CD4-positive, alpha-beta memory T cell (primary cell): ENCODE measurements at places on chromosomes 11 and 22.
A peak's percentile ranks its signal among the peaks of the same experiment; 100 is the strongest.

DNA sequence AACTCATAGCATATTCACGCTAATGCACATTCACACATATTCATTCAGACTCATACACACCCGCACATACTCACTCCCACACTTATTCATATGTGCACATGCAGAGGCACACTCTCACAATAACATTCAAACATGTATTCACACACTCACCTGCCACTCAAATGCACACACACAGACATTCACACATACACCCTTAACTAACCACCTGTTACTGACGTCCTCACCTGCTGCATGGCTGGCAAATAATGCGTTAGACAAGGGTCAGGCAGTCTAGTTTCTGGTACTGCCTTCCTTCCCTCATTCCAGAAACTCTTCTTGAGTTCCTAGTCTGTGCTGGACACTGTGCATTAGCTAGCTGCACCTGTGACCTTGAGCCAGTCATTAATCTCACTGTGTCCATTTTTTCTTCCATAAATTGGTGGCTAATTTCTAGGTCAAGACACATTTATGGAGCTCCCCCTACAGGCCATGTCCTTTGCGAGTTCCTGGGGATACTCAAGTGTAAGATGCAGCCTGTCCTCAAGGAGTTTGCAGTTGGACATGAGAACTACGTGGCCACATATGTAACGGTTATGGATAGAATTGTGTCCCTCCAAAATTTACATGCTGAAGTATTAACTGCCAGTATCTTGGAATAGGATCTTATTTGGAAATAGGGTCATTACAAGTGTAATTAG, 34.5 kb upstream of the SEZ6L start:
- DNase-seq = no peak

DNA sequence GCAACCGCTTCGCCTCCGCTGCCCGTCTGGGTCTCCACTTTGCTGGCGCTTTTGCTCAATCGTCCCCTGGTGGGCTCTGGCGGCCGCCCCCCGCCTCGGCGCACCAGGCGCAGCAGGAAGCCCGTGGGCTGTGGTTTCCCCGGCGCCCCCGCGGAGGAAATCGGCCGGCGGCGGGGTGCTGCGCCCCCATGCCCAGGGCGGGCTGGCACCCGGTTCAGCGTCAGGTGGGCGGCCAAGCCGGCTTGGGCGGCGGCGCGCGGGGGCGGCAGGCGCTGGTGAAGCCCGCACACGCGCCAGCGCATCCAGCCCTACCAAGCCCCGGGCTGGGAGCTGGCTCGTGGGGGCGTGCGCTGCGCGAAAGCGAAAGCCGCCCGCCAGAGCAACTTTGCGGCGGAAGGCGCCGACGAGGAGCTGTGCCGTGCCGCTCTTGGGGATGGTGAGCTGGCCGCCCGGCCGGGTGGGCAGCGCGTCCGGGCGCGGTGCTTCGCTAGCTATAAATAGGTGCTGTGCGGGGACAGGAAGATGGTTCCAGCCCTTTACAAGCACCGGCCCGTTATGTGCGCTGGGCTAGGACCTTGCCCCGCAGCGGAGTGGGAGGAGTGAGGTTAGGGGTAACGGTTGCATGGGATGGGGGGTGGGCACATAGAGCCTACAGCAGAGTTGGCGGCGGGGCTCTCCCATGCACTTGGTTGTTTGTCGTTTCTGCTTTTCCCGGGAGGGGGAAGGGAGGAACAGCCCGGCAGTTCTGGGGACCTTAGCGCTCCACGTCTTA, 25.0 kb upstream of the SUSD2 start:
- peak; percentile 66 for DNase-seq

GRCh38 chr11:18700375-18700774, 1.8 kb downstream of the TMEM86A start:
- DNase-seq = no peak

DNA sequence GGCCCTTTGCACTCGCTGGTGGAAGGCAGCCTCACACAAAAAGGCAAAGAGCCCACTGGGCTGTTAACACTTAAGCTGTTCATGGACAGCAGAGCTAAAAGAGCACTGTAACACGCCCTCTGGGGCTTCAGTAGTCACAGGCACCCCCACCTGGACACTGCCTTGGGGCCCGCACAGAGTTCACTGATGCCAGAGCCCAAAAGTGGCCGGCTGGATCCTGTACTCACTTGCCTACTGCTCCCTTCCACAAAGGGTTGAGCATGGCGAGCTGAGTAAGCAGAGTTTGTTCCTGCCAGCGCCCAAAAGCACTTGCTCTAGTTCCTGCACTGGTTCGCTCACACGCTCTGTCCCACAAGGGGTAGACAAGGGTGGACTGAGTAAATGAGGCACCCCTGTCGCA, 78.8 kb downstream of the RELT start:
- no peak for DNase-seq

DNA sequence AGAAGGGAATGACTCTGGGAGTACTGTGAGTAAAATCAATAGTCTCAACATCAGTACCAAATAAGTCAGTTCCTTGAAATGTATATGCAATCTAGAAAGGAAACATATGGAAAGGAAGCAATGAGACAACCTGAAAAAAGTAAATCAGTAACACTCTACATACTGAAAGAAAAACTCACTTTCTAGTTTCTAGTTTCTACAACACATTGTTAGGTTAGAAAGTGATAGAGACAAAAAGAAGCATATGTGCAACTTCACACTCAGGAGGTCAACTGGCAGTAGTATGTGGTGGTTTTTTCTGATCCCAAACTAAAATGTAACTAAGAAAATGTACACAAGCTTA, 156.5 kb upstream of the SOX6 start:
- no peak for DNase-seq

DNA sequence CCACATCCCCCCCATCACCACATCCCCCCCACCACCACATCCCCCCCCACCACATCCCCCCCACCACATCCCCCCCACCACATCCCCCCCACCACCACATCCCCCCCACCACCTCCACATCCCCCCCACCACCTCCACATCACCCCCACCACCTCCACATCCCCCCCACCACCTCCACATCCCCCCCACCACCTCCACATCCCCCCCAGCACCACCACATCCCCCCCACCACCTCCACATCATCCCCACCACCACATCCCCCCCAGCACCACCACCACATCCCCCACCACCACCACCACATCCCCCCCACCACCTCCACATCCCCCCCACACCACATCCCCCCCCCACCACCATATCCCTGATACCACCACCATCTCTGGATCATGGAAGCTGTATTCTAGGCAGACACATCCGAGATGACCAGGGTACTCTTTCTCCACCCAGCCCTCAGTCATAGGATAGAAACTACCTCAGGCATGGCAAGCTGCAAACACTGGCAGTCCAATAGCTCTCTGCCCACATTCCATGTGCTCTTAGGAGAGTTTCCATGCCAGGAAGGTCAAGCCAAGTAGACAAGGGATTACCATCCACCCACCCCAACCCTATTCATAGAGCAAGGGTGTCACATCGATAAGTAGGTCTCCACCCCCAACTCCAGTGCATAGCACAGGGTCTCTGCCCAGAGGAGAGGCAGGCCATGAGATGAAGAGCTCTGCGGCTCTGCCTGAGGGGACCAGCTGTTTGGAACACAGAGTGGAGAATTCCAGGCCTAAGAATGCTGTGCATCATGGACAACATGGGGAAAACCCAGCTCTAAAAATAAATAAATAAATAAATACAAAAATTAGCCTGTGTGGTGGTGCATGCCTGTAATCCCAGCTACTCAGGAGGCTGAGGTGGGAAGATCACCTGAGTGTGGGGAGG, 33.0 kb upstream of the TEAD1 start:
- DNase-seq = no peak

- no peak for DNase-seq
These were observed 1.4 kb downstream of the PLXNB2 start for GRCh38 chr22:50305923-50306566.

DNA sequence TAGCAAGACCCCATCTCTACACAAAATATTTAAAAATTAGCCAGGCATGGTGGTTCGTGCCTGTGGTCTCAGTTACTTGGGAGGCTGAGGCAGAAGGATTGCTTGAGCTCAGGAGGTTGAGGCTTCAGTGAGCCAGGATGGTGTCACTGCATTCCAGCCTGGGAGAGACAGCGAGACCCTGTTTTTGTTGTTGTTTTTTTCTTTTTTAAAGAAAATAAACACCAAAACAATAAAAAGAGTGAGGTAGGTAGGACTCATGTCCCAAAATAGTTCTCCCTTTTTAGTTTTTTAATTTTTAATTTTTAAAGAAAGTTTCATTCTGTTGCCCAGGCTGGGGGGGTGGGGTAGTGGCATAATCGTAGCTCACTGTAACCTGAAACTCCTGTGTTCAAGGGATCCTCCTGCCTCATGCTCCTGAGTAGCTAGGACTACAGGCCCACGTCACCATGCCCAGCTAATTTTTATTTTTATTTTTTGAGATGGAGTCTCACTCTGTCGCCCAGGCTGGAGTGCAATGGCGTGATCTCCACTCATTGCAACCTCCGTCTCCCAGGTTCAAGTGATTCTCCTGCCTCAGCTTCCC, 25.5 kb upstream of the MALAT1 start:
- no peak for DNase-seq

- no peak for DNase-seq
These were observed 6.6 kb downstream of the SERHL2 start for GRCh38 chr22:42560381-42560780.

GRCh38 chr22:41682033-41682807, 6.4 kb downstream of the SNU13 start:
- peak; percentile 86 for DNase-seq

DNA sequence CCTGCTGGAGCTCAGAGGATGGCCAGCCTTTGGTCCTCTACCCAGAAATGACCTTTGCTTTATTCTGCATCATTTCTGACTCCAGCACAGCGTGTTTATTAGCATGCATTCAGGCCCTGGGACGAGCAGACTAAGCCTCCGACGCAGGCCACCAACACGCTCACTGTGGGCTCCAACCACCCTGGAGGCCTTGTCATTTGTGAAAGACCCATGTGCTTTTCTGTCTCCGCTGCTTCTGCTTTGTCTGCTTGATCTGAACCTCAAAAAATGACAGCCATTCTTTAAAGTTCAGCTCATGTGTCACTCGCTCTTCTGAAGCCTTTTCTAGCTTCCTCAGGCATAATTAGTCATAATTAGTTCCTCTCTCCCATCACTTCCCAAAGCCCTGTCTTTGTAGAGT, 109.1 kb upstream of the TIMP3 start:
- DNase-seq = no peak

DNA sequence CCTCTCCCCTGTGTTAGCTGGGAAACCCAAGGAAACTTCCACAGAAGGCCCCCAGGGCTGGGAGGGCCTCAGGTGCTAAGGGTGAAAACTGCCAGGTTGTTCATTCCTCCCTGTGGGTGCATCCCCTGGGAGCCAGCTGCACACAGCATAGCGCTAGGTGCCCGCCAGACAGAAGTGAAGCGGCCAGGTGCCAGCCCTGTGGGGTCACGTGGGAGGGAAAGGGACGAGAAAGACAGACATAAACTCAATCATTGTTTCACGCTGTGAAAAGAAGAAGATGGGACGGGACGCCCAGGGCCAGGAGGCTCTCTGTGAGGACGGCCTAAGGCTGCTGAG, 31.6 kb upstream of the HMOX1 start:
- DNase-seq = no peak

DNA sequence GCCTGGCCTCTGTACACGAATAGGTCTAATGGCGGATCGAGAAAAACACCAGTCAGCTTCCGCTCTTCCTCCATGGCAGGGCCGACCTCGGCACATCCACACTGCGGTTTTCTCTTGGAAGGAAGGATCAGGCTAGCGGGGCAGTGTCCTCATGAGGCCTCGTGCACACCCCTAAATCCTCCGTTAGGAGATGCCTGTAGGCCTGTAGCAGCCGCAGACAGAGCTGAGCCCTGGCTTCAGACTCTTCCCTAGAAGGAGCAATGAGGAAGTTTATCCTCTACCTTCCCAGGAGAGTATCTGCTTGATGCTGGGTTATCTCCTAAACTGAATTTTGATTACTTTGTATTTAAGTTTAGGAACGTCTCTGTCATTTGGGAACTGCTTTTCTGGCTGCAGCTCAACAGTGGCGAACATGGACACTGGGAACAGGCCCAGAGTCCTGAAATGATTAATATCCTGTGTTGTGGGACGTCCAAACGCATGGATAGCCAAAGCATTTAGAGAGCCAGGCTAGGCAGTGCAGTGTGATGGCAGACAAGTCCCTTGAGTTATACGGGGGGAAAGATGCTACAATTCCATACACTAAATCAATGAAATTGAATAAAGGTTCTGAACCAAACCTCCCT, 16.5 kb upstream of the BMAL1 start:
- no peak for DNase-seq

DNA sequence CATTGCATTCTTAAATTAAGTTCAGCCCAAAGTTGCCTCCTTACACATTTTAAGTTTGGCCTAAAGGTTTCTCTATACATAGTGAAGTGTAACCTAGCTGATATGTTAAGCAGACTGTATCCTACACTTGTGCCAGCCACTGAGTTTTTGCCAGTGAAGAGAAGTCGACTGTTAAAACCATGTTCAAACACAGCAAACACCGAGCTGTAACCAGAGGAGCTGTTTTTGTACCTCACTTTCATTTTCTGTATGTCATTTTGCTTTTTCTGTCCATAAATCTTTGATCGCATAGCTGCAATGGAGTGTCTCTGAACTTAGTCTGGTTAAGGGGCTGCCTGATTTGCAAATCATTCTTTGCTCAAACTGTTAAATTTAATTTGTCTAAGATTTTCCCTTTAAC, 403.7 kb downstream of the LUZP2 start:
- no peak for DNase-seq

GRCh38 chr11:94539420-94539819, 4.3 kb upstream of the FUT4 start:
- no peak for DNase-seq

- no peak for DNase-seq
These were observed 16.7 kb downstream of the SHANK2 start for GRCh38 chr11:71235719-71236118.

- no peak for DNase-seq
These were observed 6.9 kb upstream of the GAL start for GRCh38 chr11:68677432-68677831.

GRCh38 chr11:64649291-64649697, 58.3 kb downstream of the SLC22A12 start:
- DNase-seq = no peak

DNA sequence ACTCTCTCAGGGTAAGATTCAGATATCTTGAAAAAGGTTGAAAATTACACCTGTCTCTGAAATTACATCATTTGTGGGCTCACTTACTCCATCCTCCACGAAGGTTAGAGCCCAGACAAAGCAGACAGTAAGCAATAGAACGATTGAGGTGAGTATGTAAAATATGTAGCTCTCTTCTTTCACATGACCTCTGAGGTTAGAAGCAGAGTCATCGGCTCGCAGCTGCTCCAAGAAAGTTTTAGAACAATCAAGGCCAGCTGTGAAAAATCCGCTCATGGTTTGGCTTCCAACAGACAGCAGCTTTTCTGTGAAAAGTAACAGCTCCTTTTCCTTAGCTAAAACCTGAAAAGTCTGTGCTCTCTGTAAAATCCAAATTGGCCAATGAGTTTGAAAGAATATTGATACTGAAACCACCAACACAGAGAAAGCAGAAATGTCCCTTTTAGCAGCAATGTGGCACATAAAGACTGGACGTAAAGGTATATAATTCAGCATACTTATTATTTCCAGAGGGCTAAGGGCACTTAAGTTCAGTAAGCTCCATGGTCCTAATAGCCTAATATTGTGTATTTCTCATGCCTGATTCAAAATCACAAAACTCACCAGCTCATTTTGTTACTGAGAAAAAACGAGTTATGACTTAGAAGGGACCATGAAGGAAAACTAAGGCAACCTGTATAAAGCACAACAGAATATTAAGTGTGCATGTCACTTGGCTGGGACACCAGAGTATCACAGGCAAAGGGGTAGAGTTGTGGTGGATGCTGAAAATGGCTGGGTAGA, 78.2 kb downstream of the FAM76B start:
- DNase-seq = no peak
